Stimulated activated CD8-positive, alpha-beta memory T cell treated with anti-CD3 and anti-CD28 coated beads, Interleukin-7, amount 100 ng/mL, for 4 hours (primary cell): ENCODE measurements at places on chromosomes 6 and 20.

GRCh38 chr20:8424010-8424409, 291.9 kb downstream of the PLCB1 start:
- DNase-seq: no peak

- DNase-seq: no peak
Measured at GRCh38 chr6:159462431-159462830, 230.6 kb downstream of the SOD2 start.

DNA sequence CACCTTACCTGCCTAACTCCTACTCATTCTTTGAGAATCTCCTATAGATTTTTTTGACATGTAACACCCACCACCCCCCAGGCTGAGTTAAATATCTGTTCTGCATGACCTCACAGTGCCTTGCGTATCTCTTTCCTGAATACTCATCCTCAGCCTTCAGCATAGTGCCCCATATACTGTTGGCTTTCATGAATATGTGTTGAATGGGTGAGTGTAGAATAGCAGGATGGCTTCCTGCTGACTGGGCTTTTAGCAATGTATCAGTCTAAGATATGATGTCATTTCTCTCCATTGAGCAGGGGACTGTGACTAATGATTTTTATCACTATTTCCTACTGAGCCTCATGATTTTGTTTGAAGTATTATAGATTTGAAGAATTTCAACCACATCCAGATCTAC, 361.6 kb upstream of the MARCKS start:
- no peak for DNase-seq

GRCh38 chr6:4777394-4777935, 1.3 kb downstream of the CDYL start:
- DNase-seq: no peak

GRCh38 chr20:4267242-4267641, 251.9 kb upstream of the RNF24 start:
- DNase-seq: no peak

GRCh38 chr6:148311966-148312669, 30.5 kb upstream of the SASH1 start:
- no peak for DNase-seq

GRCh38 chr20:5354901-5355300, 38.1 kb upstream of the PROKR2 start:
- no peak for DNase-seq

- DNase-seq: no peak
Measured at GRCh38 chr20:17838921-17839320, 129.7 kb downstream of the SNX5 start.

DNA sequence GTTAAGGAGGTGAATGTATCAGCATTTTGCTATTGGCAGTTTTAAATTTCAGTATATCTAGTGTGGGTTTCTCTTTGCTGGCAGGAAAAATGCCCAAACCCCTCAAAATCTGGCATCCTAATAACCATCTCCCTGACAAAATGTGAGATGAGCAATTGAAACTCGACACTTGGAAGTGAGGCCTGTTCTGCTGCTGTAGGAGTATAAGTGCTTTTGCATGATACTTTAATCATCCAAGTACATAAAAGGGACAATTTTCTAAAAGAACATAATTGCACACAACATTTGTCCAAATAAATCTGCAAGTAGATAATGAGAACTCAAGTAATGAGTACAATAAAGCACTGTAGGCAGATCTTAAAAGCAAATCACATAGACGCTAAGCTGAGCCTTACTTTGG, 36.5 kb downstream of the LAMP5 start:
- no peak for DNase-seq

DNA sequence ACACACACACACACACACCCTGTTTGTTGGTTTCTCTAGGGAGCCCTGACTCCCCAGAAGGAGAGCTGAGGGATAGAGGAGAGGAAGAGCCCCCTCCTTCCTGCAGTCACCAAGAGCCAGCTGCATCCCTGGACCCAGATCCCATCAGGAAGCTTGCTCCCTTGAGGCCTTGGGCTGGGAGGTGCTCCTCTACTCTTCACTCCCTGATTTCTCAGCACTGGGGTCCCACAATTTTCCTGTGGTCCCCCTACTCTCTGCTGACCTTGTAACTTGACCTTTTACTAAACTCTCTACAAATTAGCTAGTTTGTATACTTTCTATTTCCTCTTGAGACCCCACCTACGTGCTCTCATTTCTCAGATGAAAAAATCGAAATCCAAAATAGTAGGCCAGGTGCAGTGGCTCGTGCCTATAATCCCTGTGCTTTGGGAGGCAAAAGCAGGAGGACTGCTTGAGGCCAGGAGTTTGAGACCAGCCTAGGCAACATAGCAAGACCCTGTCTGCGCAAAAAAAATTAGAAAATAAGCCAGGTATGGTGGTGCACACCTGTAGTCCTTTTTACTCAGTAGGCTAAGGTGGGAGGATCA, 5.0 kb upstream of the OCSTAMP start:
- no peak for DNase-seq

- no peak for DNase-seq
Measured at GRCh38 chr6:95935736-95936135, 80.0 kb upstream of the FUT9 start.

DNA sequence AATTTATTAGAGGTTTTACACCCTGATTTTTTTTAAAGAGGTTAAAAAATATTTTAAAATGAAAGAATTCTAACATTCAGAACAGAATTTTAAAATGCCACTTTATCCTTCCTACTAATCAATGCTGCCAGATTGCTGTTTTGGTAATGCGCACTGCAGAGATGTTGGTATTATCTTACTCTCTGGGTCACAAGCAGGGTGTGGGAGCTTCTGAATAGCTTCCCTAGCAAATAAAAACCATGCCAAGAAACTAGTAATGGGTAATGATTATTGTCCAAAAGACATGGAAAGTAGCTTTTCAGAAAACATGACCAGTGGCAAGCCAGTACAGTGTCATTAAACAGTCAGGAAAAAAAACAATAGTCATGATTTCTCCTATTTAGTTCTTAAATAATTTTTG, 205.4 kb downstream of the TPBG start:
- no peak for DNase-seq

DNA sequence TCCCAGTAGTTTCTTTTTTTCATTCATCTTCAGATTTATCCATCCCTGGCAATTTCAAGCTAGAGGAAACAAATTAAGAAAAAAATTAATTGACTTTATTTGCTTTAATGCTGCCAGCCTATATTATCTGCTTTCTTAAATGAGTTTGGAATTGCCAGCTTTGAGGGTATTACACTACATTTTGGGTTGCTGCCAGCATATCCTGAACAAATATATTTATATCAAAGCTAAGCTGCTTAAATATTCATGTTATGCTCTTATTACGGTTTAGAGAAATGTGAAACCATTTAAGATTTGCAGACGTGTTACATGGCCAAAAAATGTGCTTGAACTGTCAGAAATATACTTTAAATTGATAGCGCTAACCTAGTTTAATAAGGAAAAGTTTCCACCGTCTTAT, 59.7 kb downstream of the GRIK2 start:
- DNase-seq: no peak

GRCh38 chr20:47727909-47728361, 57.3 kb downstream of the SULF2 start:
- DNase-seq: no peak

GRCh38 chr20:540391-541201, 3.0 kb downstream of the CSNK2A1 start:
- no peak for DNase-seq

- DNase-seq: no peak
Measured at GRCh38 chr6:80449726-80450125, 343.3 kb downstream of the BCKDHB start.

- DNase-seq: no peak
Measured at GRCh38 chr6:1884313-1884712, 274.6 kb downstream of the FOXC1 start.

- DNase-seq: no peak
Measured at GRCh38 chr20:25046181-25046641, 11.7 kb downstream of the ACSS1 start.

- DNase-seq: no peak
Measured at GRCh38 chr6:105621564-105622175, 218.8 kb upstream of the PREP start.

- no peak for DNase-seq
Measured at GRCh38 chr20:37349517-37350491, 3.9 kb downstream of the SRC start.

- DNase-seq: no peak
Measured at GRCh38 chr20:20530428-20531151, 162.7 kb downstream of the INSM1 start.

DNA sequence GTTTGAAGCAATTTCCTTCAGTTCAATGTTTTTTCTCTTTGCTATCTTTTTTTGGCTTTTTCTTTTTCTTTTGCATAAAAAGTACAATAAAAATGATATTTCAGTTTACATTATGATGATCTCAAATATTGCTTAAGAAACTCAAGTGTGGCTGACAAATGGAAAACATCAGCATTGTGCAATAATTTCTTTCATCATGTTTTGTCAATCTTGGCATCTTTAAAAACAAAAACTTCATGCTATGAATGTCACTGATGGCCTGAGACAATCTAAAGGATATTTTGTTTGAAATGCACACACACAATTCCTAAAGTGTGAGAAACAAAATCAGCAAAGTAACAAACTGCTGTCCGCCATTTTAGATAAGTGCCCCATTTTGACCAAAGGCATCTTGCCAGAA, 13.9 kb upstream of the MTCL3 start:
- no peak for DNase-seq

GRCh38 chr6:11815231-11815630, 36.6 kb upstream of the ADTRP start:
- DNase-seq: no peak

- DNase-seq: no peak
Measured at GRCh38 chr6:21082091-21082490, 511.5 kb upstream of the SOX4 start.

- DNase-seq: no peak
Measured at GRCh38 chr6:131172222-131172621, 37.0 kb downstream of the AKAP7 start.

DNA sequence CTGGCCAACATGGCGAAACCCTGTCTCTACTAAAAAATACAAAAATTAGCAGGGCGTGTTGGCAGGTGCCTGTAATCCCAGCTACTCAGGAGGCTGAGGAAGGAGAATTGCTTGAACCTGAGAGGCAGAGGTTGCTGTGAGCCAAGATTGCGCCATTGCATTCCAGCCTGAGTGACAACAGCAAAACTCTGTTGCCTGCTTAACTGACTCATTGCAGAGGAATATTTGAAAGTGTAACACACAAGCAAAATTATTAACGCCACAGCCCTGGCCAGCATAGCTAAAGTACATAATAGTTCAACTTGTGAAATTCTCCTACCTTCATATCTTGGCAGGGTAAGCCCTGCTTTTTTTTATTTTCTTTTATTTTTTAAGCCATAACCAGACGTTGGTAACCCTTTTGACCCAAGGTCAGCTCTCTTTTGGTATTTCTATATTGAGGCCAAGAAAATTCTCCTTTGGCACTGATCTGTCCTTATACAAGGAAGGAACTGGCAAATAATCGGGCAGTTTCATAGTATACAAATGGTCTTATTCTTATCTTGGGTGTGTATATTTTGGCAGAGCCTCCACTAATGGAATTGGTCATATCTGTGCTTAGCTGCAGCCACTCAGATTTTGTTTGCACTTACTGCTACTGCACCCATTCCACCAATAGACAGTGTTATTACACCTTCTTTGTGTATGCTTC, 4.0 kb upstream of the ADGRF5 start:
- no peak for DNase-seq

GRCh38 chr20:1741309-1742048, 83.9 kb upstream of the SIRPG start:
- DNase-seq: no peak
